ENCODE measurements at places on chromosomes 7 and 10.

DNA sequence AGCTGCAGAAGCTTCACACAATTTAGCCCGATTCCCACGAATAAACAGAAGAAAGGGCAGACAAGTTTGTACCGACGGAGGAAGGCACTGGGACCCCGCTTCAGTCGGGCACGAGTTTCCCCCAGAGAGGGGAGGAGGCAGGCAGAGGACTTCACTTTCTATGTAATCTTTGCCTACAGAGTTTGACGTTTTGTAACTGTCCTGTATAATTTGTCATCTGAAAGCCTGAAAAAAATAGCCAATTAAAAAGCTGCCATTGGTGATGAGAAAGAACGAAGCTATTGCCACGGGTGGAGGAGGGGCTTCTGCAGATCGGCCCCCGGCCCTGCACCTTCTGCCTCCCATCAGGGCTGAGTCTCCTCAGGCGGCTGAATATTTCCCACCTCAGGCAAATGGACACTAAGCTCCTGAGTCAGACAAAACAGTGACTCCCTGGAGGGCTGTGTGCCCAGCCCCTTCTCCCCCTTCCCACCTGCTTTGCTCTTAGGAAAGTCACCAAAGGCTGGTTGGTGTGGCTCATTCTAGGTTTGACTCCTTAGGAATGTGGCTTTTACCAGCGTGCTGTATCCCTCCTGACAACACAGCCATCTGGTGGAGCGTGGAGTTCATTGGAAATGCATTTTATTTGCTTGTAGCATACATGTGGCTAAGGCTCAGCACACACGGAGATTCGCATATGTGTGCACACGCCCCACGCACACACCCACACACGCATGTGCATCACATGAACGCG is 117.4 kb downstream of the VIPR2 start:
- no peak for DNase-seq

DNA sequence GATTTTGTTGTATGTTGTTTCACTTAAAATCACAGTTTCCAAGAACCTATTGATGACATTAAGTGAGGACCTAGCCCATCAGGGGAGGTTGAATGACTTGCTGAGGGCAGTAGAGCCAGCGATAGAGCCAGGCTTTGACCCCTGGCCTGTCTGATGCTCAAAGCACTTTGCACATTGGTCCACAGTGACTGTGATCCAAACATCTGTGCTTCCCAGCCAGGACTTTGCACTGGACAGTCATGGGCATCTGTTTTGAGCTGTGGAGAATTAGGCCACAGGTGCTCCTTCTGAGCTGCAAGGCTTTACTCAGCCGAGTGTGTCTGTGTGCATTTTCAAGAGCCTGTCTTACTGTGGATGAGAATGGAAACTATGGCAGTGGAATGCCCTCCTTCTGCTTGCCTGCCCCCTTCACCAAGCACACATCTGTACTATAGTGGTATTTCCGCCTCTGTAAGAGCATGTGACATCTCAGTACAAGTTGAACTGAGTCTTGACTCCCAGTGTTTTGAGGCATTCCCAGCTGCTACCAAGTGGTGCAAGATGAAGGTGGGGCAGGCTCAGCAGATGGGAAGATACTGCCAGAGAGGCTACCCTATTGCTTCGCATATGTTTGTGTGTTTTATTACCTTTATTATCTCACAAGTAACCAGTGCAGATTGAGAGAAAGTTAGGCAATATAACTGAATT is 72.7 kb upstream of the AOAH start:
- no peak for DNase-seq

DNA sequence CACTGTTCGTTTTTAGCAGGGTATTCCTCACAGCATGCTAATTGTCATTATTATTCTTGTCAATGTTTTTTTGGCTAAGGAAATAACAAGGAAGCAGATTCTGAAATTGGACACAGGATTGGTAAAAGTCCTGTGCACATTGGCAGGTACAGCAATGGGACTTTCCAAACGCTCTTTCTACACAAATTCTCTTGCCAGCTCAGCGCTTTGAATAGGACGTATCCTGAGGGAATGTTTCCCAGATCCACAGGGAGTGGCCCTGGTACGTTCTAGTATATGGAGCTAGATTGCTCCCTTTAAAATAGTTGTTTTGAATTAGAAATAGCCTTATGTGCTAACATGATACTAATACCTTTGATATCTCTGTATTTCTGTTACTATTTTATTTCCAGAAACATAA is 82.8 kb upstream of the GRB10 start:
- DNase-seq = no peak

DNA sequence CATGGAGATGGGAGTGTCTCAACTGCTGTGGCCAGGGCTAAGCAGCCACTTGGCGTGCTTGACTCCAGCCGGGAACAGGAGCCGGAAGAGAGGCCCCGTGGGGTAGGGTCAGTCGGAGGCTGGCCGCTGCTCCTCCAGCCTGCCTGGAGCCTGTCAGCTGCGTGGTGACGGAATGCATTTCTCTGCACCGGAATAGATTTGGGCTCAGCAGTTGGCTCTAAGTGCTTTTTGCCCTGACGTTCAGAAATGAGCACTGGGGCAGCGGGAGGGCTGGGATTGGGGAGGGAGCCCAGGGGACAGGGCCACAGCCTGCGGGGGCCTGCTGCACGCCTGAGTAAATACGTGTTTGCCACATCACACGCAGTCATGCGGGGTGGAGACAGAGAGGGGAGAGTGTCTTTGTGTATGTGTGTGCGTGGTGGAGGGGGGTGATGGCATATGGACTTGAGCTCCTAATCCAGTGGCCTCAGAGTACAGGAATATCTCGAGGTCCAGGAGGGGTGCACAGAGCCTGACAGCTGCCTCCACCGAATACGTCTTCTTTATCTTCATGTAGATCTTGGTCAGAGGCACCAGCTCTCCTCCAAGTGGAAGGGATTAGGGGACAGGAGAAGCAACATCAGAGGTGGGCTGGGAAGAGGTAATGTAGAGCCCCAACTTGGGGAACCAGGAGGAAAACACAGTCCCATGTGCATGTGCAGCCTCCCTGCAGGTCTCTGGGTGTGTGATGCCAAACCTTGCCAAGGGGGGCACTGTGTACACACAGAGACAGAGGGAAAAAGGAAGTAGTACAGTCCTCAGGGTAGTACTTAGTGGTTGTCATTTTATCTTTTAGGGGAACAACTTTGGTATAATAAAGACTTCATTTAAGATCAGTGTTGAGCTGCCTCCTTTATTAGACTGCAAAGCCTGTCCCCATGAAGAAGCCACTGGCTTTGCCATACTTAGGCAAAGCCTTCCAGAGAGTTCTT is 151.4 kb downstream of the CDH23 start:
- no peak for DNase-seq

- DNase-seq = no peak
These were observed 48.4 kb downstream of the MPP7 start for GRCh38 chr10:28254290-28254985.

- DNase-seq = no peak
These were observed 6.7 kb upstream of the GRID1 start for GRCh38 chr10:86373251-86373650.

DNA sequence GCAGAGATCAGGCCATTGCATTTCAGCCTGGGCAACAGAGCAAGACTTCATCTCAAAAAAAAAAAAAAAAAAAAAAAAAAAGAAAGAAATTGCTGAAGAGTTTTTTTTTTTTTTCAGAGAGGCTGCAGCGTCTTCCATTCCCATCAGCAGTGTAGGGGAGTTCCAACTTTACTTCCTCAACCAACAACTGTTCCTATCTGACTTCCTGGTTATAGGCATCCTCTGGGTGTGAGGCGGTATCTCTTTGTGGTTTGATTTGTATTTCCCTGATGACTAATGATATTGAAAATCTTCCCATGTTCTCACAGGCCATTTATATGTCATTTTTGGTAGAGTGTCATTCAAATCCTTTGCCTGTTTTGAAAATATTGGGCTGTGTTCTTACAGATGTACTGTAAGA is 40.2 kb downstream of the PRTFDC1 start:
- no peak for DNase-seq

DNA sequence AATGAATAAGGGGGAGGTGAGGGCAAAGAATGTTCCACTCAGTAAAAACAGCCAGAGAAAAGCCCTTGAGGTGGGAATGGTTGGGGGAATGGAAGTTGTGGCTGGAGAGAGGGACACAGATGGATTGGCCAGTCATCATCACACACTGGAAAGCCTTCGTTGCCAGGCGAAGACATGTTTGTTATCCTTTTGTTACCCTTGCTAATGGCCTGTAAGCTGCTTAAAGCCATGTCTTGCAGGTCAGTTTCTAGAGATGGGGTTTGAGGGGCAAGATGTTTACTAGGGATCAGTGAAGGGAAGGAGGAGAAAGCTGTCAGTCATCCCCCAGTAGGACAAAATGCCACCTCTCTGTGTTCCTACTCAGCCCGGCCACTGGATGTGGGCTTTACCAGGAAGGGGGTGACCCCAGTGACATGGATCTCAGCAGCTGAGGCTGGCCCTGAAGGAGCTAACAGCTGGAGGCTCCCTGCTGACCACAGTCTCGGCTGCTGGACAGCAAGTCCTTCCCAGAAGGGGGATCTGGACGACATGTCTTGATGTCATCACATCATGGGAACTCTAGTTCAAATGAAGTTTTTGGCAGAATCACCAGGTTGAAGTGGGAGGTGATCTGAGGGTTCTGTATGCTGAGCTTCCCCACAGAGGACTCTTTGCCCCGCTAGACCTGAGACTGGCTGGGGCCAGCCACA is 66.2 kb downstream of the TBXAS1 start:
- no peak for DNase-seq

- no peak for DNase-seq
These were observed 235.2 kb downstream of the TCERG1L start for GRCh38 chr10:131076356-131076755.

DNA sequence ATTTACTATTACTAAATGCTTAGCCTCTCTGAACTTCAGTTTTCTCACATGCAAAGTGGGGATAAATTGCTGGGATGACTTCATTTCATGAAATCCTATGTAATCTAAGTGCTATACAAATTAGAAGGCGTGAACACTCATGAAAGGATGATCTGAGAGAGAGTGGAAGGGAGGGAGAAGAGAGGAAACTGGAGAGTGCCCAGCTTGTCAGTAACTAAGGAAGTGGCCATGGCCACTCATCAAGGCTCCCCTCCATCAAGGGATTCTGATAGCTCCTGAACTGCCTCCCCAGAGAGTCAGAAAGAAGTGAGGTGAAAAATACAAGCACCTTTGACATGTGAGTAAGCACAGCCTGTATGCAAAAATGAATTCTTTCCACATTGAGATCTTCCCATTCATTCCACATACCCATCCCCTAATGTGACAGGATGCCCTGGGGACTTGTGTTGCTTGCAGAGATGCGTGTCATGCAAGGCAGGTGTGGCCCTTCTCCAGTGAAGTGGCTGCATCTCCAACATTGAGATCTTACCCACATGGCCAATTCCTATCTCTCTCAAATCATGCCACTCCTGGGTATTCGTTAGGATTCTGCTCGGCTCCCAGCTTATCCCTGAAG is 76.5 kb upstream of the ITPRID1 start:
- DNase-seq = no peak

GRCh38 chr7:155298288-155298833 is 683 bp downstream of the INSIG1 start:
- DNase-seq = peak; percentile 13

GRCh38 chr10:101291331-101292193 is 62.3 kb upstream of the LBX1 start:
- DNase-seq = peak; percentile 45

GRCh38 chr7:141071260-141071854 is 2.5 kb upstream of the TMEM178B start:
- peak; percentile 41 for DNase-seq

GRCh38 chr7:1538544-1539180 is 8.2 kb downstream of the MAFK start:
- no peak for DNase-seq

DNA sequence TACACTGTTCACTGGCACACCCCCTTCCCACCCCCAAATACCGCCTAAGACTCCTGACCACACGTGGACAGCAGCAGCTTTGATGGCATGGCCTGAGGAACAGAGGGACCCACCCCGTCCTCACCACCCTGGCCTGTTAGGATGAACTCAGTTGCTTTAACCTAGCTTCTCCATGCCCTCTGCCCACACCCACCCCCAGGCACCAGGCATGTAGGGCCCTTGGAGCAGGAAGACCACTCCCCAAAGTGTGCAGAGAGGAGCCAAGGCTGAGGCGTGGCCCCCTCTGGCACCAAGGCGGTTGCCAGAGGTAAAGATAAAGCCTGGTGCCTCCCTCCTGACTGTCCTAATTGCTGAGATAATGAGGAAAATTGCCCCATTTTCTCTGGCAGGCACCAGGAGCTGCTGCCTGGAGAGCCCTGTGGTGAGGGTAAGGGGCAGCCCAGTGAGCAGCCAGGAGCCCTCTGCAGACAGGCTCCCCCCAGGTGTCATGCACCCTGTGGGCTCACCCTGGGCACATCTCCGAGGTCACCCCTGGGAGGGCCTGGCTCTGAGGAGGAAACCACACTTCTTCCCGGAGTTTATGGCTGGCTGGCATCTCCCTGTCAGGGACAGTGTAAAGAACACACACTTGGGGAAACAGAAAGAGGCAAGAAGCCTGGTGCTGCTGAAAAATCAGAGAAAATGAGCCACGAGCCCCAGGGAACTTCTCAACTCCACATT is 47.7 kb downstream of the LRRC20 start:
- DNase-seq = no peak
